Posterior cingulate gyrus (tissue), 11 donors: ENCODE measurements at places on chromosomes 13 and 19.

GRCh38 chr13:45713721-45714120 lies 11.6 kb downstream of the CBY2 start:
- DNase-seq = no peak

DNA sequence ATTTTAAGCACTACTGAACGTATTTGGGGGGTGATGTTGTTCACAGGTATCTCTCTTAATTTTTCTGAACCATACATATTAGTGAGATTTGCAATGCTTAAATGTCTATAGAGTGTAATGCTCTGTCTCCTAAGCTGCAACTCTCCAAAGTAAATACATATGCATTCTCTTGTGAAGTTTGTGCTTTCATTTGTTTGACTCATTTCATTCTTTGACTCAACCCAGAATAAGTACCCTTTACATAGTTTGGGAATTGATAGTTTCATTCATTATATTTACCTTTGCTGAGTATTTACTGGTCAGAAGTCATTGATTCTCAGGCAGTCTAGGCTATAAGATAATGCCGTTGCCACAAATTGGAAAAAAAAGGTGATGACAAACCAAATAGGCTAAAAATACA lies 406.9 kb downstream of the FGF9 start:
- no peak for DNase-seq

- no peak for DNase-seq
Measured at GRCh38 chr13:97974773-97975172, 21.3 kb downstream of the IPO5 start.

GRCh38 chr19:9847087-9847671 lies 12.1 kb downstream of the PIN1 start:
- DNase-seq = peak; percentile 71

DNA sequence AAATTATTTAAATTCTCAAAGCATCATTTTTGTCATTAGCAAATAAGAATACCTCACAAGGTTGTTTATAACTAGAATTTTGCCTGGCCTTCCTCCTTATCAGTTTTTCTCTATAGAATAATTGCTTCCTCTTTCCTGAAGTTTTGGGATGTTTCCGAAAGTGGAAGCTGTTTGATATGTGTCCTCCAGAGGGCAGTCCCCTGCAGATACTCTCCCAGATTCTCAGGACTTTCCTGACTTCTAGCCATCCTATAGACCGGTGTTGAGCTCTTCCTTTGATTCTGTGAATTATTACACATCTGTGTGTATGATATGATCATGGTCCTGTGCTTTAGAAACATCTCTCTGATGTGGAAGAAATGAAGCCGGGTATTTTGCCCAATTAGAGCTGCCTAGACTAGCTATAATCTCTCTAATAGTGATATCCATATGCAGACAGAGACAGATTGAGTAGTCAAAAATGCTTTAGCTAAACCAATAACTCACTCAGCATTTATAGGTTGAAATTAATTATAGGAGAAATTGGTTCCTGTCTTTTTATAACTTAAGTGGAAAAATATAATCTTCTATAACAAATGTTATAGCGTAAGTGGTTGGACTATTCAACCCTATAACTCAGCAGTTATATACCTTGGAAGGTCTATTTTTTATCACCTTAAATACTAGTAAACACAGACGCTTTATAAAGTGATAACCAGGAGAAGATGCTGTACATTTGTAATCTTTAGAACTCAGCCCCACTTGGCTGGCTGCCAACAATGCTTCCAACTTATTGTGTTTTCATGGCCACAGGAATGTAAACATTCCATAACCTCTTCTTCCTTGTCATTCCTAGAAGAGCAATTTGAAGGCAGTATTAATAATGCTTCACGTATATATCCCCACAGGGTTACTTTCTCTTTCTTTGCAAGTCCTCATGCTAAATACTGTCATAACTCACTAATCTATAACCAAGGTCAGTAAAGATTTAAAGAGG lies 201.0 kb upstream of the RXFP2 start:
- no peak for DNase-seq

DNA sequence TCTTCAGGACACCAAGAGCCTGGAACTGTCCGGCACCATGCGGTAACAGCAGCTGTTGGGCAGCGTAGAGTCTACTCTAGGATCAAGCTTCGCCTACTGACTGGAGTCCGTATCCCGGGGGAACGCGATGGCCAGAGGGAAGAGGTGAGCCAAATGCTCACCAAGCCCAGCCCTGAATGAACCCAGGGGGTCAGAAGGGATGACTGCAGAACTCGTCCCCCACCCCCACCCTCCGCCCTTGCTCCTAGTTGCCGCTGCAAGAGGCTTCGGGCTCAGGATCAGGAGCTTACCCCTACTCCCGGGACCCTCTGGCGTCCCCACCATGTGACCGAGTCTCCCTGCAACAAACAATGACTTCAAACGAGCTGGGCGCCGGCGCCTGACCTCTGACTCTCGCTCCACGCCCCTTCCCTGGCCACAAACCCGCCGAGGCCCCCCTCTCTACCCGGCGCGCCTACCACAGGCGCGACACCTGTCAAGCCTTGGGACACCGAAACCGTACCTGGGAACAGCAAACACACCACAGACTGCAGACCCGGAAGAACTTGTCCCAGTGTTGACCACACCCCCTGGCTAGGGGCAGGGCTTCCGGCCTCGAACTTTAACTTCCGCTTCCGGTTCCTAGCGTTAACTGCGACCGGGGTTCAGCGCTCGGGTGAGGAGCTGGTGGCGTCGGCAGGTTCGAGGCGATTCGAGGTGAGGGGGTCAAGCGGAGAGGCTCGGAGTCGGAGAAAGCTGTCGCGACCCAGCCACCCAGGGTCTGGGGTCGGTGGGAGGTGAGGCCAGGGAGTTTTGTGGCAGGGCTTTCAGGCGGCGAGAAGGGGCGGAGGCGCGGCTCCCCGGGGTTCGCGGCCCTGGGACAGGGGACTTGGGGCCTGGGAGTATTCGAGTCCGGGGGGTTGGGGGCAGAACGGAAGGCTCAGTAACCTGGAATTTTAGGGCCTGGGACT lies at the start of gene UBL5:
Gene UBL5, plus strand, starts transcription at position 630 of the 950 bp plus-strand sequence. CDS start 420 bp downstream, outside the sequence.
- peak; percentile 91 for DNase-seq

- DNase-seq = no peak
Measured at GRCh38 chr19:13153569-13154240, 3.5 kb downstream of the IER2 start.

DNA sequence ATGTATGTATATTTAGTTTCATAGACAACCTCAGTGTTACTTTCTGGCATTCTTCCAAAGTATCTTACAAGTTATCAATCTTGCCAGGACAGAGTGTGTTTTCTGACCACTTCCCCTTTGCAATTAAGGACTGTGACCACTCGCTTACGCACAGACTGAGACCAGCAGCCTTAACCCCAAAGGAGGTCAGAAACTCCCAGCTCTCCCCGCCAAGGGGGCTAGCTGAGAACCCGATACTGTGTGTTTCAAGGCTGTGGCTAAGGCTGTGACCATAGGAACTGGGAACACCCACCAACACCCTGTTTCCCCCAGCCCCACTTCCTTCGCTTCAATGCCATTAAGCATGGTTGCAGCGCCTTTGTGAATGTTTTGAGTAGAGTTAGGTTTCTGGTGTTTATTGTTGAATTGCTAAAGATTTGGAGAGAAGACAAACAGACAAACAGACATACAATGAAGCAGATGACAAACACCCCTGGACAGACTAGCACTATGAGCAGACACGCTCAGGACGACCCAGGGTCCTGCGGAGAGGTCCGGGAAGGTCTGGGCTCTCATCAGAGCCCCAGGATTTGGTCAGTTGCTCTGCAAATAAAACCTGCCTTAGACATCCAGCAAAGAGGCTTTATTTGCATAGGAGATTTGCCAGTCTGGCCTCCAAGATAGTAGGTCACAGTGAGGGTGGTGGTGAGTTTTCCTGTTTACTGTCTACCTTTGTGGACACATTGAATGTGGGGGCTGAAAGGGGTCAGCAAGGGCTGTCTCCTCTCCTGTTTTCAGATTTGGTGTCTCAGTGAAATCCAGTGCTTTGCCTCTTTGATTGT lies 25.0 kb upstream of the TNFSF11 start:
- no peak for DNase-seq

DNA sequence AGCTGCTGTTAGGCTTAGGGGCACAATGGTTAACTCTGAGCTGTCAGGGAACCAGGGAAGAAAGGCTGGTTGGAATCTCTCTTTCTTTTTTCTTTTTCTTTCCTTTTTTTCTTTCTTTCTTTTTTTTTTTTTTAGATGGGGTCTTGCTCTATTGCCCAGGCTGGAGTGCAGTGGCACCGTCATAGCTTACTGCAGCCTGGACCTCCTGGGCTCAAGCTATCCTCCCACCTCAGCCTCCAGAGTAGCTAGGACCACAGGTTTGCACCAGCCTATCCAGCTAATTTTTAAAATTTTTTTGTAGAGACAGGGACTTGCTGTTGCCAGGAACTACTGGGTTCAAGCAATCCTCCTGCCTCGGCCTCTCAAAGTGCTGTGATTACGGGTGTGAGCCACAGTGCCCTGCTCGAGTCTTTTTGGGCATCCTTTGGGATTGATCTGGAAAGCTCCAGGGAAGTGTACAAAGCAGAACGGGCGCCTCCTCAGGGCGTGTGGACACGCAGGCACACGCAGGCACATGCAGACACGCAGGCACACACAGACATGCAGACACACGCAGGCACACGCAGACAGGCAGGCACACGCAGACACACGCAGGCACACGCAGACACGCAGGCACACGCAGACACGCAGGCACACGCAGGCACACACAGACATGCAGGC lies 99.2 kb downstream of the GADD45B start:
- DNase-seq = peak; percentile 61

DNA sequence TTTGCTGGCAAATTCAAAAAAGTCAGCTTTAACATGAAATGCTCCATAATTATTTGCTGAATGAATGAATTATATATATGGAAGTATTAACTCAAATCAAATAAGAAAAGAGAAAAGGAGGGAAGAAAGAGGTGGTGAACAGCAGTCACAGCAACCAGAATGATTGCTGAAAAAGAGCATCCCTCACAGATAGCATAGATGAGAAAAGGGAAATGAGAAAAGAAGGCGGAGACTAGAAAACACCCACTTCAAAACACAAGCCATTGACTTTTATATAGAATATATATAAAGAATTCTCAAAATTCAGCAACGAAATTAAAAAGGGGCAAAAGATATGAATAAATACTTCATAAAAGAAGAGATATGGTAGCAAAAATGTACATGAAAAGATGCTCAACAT lies 75.2 kb downstream of the CAB39L start:
- DNase-seq = no peak

- DNase-seq = peak; percentile 69
Measured at GRCh38 chr19:55447421-55448174, 4.5 kb upstream of the SHISA7 start.

DNA sequence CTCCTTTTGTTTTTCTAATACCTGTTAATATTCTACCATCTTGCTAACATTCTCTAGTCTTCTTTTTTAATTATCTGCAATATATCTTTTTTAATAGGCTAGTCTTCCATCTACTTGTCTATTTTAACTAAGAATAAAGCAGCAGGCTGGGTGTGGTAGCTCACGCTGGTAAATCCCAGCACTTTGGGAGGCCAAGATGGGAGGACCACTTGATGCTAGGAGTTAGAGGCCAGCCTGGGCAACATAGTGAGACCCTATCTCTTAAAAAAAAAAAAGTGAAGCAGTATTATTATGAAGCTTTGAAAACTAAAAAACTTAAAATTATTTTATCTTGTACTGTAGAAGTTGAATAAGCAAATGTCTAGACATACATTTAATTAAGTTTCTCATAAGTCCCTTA lies 3.3 kb downstream of the UTP14C start:
- no peak for DNase-seq

DNA sequence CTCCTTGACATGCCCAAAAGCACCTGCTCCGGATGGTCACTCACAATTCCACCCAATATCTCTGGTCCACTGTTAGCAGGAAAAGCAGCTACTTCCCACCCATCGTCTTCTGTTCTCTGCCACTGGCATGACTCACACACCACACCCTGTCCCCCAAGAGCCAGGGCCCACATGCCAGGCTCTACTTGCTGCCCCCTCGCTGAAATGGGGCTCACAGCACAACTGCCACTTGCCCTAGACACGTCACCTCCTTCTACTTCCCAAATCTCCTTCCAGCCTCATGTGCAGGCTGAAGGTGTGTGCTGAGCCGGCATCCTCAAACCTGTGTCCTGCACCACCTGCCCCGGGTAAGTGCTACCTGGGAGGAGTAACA lies 65.0 kb downstream of the TBC1D4 start:
- DNase-seq = no peak

- no peak for DNase-seq
Measured at GRCh38 chr13:31797154-31797775, 57.9 kb downstream of the RXFP2 start.

DNA sequence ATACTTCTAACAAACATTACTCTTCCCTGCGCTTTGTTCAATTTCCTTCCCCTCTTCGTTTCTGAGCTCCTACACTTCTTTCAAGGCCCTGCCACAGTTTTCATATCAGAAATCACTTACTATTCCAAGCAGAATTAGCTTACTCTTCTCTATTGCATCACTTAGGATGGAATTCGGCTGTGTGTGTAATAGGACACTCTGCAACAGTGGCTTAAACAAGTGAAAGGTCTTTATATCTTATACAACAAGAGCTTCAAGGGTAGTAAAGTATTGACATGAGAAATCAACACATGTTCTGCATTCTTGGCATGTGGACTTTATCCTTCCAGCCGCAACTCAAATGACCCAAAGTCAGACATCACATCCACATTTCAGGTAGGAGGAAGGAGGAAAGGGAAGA lies 279.6 kb downstream of the PCDH20 start:
- DNase-seq = no peak

- DNase-seq = peak; percentile 48
Measured at GRCh38 chr19:55442372-55442961, 633 bp downstream of the SHISA7 start.

DNA sequence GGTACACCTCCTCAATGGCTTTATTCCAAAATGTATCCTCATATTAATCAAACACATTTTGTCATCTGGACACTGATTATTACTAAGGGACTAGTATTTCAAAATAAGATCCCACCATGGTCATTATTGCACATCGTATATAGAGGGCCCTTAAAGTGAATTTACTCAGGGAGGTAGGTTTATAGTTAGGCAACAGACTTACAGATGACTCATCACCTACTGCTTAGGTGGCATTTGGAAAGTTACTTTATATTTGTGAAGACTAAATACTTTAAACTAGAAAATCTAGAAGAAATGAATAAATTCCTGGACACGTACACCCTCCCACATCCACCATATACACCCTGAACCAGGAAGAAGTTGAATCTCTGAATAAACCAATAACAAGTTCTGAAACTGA lies 353.0 kb downstream of the KCTD12 start:
- DNase-seq = no peak
